ENCODE measurements at places on chromosomes 7 and 10. TPM values are rescaled to one million over a fixed set of nuclear protein-coding genes. Genes with fewer than 3 reads are reported as not detected.
A peak's percentile ranks its signal among the peaks of the same experiment; 100 is the strongest.

Gene PLCE1
- total RNA-seq, result 0.02 TPM

- peak; percentile 77 for DNase-seq
Observed at GRCh38 chr7:98745722-98746318, 124.0 kb downstream of the TMEM130 start.

GRCh38 chr10:35447693-35448407, 111.5 kb downstream of the CCNY start:
- peak; percentile 27 for DNase-seq

GRCh38 chr7:143216686-143217085, 5.2 kb upstream of the TAS2R40 start:
- no peak for DNase-seq

Gene BTBD16
- total RNA-seq, result not detected

DNA sequence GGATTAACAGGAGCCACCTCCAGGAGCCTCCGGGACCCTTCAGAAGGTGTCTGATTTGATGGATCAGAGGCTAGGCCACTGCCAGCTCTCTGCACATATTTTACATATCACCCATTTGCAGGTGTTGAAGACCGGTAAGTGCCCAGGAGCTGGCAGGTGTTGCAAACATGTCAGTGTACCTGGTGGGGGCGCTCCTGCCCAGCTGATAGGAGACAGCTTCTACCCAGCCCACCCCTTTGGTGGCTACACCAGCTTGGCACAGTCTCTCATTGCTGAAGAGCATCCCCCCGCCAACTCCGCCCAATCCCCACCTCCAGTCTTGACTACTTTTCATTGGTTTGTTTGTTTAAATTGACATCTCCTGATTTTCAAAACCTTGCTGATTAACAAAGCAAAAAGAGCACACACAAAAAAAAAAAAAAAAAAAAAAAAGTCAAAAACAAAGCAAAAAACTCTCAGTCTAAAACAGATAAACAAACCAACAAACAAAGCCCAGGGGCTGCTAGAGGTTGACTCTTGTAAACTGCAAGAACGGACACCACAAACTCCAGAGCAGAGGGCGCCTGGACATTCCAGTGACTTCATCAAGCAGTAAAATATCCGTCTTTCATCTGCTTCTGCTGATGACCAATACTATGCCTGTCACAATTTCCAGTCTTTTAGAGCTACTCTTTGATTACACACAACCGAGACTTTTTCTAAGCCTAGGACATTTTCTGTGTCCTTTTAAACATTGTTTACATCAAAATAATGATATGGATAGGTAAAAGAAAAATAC, 275.3 kb downstream of the NRG3 start:
- DNase-seq, result no peak

- no peak for DNase-seq
Observed at GRCh38 chr7:101838837-101839483, 21.5 kb downstream of the CUX1 start.

GRCh38 chr10:121975295-121976086, 474 bp upstream of the NSMCE4A start:
- DNase-seq, result no peak

Gene CEP55
- 88.0 TPM for total RNA-seq

DNA sequence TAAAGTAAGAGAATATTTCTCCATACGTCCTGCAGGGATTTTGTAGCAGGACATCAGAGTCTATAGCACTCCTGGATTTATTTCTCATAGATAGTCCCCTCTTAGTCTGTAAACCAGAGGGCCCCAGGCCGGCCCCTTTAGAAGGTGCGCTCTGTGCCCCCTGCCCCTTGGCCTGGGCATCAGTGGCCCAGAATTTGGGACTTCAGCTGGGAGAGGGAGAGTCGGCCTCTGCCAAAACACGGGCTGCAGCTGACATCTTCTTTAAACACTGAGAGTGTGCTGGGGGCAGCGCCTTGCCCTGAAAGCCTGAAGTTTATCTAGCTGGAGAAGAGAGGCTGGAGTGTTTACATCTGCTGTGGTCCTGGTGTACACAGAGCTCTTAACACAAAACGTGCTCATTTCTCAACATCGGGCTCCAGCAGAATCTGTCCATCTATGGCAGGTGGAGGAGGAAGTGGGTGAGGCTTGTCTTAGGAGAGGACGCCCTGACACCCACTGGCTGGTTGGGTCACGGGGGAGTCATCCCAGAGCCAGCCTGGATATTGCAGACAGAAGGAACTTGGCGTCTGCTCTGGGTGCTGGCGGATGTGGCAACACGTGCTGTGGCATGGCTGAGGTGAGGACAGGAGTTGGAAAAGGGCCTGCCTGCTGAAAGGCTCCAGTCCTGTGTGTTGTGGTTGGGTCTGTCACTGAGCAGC, 5.0 kb upstream of the TACR2 start:
- no peak for DNase-seq

DNA sequence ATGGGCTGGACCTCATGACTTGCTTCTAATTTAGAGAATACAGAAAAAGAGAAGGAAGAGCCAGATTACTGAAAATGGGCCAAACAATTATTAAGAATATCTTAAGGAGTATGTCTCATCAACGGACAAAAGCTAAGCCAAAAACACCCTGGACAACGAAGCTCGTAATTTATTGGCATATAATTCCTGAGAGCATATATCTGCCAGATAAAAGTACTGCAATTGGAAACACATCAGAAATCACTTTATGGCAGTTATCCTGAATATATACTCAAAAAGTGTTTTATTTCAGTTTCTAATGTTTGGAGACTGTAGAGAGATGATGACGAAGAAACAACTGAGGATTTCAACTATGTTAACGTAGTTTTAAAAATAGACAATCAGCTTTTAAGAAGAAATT, 211.8 kb downstream of the CSTF2T start:
- no peak for DNase-seq

Gene PSD
- total RNA-seq, result 4.2 TPM

- DNase-seq, result peak; percentile 63
Observed at GRCh38 chr7:130941322-130942210, 207.6 kb upstream of the KLF14 start.

- DNase-seq, result no peak
Observed at GRCh38 chr10:64648915-64649314, 1127.7 kb downstream of the REEP3 start.

- DNase-seq, result no peak
Observed at GRCh38 chr7:22320416-22320815, 36.5 kb downstream of the RAPGEF5 start.

Gene PDAP1
- 149 TPM for total RNA-seq

Gene PAX2
- not detected for total RNA-seq

Measured in activated CD4-positive, alpha-beta memory T cell treated with anti-CD3 and anti-CD28 coated beads for 36 hours (primary cell).